Lower leg skin (tissue), 4 donors: ENCODE measurements at places on chromosomes 5 and 9.
A peak's percentile ranks its signal among the peaks of the same experiment; 100 is the strongest.

DNA sequence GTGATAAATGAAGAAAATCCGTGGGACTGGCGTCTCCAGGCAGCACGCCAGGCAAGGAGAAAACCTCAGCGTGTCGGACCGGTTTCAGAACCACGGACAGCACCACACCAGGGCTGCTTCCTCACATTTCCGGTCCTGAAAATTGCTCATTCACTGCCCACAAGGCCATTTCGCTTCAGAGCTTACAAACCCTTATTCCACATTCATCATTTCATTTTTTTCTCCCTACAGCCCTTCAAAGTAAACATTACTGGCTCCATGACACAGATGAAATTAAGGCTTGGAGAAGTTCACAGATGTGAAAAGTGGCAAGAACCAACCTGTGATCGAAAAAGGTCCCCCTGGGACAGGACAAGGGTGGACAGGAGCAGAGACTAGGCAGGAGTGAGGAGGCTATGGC, 1.5 kb upstream of the GPRIN1 start:
- peak; percentile 90 for DNase-seq

DNA sequence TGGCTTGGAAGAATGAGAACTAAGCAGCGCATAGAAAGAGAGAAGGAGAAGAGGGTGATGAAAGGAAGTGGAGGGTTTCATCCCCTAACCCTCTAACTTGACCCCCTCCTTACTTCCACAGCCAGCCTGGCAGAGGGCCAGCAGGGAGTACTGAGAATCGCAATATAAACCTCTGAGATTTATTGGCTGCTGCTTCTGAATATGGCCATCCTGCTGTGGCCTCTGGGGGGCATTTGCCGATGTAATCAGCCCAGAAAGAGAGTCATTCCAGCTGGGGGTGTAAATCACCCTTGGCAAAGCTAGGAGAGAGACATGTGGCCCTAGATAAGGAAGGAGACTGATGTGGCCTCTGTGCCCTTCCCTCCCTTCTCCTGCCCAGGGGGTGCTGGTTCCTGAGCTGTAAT, 960 bp upstream of the GFRA3 start:
- no peak for DNase-seq

DNA sequence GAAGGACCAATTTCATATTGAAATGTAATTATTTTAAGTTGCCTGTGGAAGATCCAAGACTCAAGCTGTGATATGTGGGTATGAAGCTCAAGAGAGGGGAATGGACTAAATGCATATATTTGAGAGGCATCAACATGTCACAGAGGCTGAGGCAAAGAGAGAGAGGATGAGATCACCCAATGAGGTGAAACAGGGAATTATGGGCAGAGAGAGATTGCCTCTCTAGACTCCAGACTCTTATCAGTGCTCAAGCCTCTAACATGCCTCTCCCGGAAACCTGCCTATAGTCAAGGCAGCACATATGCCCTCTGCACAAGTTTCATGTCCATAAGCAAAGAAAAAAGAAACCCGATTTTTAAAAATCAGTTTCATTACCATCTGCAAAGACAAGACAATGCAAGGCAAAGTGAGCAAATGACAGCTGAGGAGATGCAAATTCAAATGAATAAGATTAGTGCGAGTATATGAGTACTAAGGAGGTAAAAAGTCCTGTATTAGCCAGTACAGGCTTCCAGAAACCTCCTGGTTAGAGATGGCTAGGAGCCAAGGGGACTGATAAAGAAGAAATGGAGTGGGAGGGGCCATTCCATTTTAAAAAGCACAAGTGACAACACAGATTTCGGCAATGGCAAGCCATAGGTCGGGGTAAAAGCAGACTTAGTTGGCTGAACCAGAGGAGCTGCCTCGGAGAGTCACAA, 9.4 kb downstream of the APTX start:
- DNase-seq, result no peak

DNA sequence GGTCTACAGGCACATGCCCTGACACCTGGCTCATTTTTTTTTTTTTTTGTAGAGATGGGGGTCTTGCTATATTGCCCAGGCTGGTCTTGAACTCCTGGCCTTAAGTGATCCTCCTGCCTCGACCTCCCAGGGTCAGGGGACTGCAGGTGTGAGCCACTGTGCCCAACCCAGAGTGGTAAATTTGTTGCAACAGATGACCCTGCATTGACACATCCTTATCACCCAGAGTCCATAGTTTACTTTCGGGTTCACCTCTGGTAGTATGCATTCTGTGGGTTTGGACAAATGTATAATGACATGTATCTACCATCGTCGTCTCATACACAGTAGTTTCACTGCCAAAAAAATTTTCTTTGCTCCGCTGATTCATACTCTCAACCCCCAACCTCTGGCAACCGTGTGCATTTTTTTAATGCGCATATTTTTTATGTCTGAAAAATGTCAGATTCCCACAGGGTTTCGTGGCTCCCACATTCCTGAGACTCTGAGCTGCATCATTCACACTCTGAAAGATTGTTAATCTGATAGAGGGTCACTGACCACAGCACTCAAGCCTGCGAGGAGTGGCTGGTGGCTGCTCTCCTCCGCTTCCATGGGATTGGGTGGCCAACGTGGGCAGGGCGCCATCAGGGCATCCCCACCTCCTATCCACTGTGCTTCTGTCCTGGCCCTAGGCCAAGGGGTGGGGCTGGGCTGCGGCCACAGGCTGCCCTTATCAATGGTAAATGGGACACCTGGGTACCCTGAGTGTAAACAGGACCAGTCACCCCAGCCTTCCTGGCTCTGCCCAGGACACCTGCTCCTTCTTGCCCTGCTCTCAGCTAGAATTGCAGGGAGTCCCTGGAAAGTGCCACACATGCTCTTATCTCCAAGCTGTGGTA, 9.6 kb downstream of the NDST1 start:
- no peak for DNase-seq

DNA sequence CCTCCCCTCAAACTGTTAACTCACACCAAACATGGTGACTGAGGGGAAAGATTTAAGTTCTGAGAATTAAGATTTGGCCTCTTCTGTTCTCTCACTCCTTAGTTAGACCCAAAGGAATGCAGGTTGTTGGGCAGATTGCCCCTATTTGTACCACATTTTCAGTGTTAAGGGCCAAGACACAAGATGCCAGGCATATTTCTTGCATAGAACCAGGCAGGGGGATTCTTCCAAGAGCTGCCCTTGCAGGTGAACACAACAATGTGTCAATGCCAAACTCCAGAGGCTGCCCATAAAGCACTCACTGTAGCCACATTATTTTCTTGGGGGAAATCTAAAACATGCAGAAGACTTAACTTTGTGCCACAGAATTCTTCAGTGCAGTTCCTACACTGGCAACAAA, 14.7 kb downstream of the MPDZ start:
- no peak for DNase-seq

GRCh38 chr5:95281226-95281625, 3.7 kb downstream of the MCTP1 start:
- DNase-seq, result no peak

- DNase-seq, result no peak
Measured at GRCh38 chr5:125467222-125467621, 720.8 kb upstream of the ZNF608 start.

GRCh38 chr9:91847581-91848091, 102.4 kb downstream of the ROR2 start:
- no peak for DNase-seq

DNA sequence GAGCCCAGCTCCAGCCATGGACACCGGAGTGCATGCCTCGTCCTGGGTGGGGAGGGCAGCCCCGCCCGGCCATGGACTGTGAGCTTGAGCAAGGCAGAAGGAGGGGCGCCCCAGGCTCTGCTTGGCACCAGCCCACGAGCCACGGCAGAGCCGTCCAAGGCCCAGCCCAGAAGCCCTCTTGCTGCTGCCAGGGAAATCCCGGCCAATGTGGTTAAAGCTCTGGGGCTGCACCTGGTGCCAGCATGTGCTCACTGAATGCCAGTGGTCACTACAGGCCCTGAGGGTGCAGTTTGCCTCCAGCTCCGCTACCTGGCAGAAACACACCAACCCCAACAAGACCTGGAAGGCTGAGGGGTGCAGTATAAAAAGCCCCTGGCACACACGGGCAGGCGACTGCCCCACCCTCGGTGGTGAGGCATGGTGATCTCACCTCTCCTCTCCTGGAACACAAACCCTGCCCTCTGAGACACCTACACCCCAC, 11.8 kb downstream of the BRD3 start:
- DNase-seq, result peak; percentile 94

GRCh38 chr5:98774192-98775033, 950 bp downstream of the RGMB start:
- peak; percentile 49 for DNase-seq

GRCh38 chr9:16619914-16620520, 250.5 kb downstream of the BNC2 start:
- no peak for DNase-seq
